ENCODE measurements at places on chromosomes 7 and 10.

- peaks cover 19% of the 10 kb centered on the region for H3K36me3 ChIP-seq
- no peak overlapping the region for H3K4me3 ChIP-seq
- H3K27ac ChIP-seq, result peak overlapping the region; percentile 66
Measured at GRCh38 chr10:78025685-78026364, 3.5 kb downstream of the POLR3A start.

- H3K4me3 ChIP-seq, result no peak overlapping the region
- no peaks in the 10 kb centered on the region for H3K36me3 ChIP-seq
- no peak overlapping the region for H3K27ac ChIP-seq
- no peak for DNase-seq
- H3K4me1 ChIP-seq, result no peaks in the 10 kb centered on the region
Measured at GRCh38 chr7:81902536-81902935, 132.7 kb upstream of the HGF start.

DNA sequence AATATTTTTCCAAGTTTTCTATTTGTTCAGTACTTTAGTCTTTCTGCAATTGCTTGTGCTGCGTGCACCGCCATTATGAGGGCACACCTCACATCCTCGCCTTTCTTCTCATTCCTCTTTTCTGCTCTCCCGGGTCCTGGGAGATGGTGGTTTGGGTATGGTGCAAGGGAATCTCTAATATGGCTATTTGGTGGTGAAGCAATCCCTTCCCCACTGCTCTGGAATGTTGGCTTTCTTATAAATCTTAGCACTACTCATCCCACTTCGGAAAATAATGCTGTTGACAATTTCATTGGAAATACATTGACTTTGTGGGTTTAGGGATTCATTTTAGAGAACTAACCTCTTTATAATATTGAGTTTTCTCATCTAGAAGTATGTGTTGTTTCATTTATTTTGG lies 1.9 kb upstream of the GCK start:
- no peaks in the 10 kb centered on the region for H3K36me3 ChIP-seq
- H3K4me1 ChIP-seq, result no peaks in the 10 kb centered on the region
- H3K27ac ChIP-seq, result no peak overlapping the region
- no peak for DNase-seq

- no peaks in the 10 kb centered on the region for H3K27me3 ChIP-seq
- no peaks in the 10 kb centered on the region for H3K4me1 ChIP-seq
- no peak overlapping the region for H3K27ac ChIP-seq
- no peak for DNase-seq
- no peak overlapping the region for H3K4me3 ChIP-seq
- no peaks in the 10 kb centered on the region for H3K36me3 ChIP-seq
Measured at GRCh38 chr10:95403700-95404461, 113.1 kb upstream of the PDLIM1 start.

- H3K27ac ChIP-seq, result no peak overlapping the region
- H3K27me3 ChIP-seq, result no peaks in the 10 kb centered on the region
- H3K4me3 ChIP-seq, result no peak overlapping the region
- no peaks in the 10 kb centered on the region for H3K36me3 ChIP-seq
- H3K4me1 ChIP-seq, result no peaks in the 10 kb centered on the region
Measured at GRCh38 chr7:30411897-30412296, 66.7 kb downstream of the NOD1 start.

- no peak for DNase-seq
- no peaks in the 10 kb centered on the region for H3K4me1 ChIP-seq
- H3K27ac ChIP-seq, result no peak overlapping the region
- H3K4me3 ChIP-seq, result no peak overlapping the region
Measured at GRCh38 chr10:17443707-17444387, 10.5 kb downstream of the ST8SIA6 start.

GRCh38 chr7:37832194-37832593 lies 16.2 kb upstream of the NME8 start:
- no peak overlapping the region for H3K4me3 ChIP-seq
- H3K27me3 ChIP-seq, result no peaks in the 10 kb centered on the region
- peak; percentile 80 for DNase-seq
- H3K36me3 ChIP-seq, result no peaks in the 10 kb centered on the region
- no peaks in the 10 kb centered on the region for H3K4me1 ChIP-seq
- no peak overlapping the region for H3K27ac ChIP-seq

GRCh38 chr7:117808910-117809705 lies 64.1 kb downstream of the CTTNBP2 start:
- H3K4me3 ChIP-seq, result no peak overlapping the region
- H3K4me1 ChIP-seq, result peaks cover 12% of the 10 kb centered on the region
- no peaks in the 10 kb centered on the region for H3K27me3 ChIP-seq
- DNase-seq, result peak; percentile 86
- H3K36me3 ChIP-seq, result no peaks in the 10 kb centered on the region
- H3K27ac ChIP-seq, result peak overlapping the region; percentile 23

GRCh38 chr7:66277492-66277891 lies 72.4 kb downstream of the TPST1 start:
- no peaks in the 10 kb centered on the region for H3K36me3 ChIP-seq
- H3K27ac ChIP-seq, result peak overlapping the region; percentile 49
- DNase-seq, result no peak
- H3K27me3 ChIP-seq, result no peaks in the 10 kb centered on the region

- no peak overlapping the region for H3K4me3 ChIP-seq
- peaks cover 7% of the 10 kb centered on the region for H3K4me1 ChIP-seq
Measured at GRCh38 chr10:102579328-102579727, 65.0 kb upstream of the TRIM8 start.

DNA sequence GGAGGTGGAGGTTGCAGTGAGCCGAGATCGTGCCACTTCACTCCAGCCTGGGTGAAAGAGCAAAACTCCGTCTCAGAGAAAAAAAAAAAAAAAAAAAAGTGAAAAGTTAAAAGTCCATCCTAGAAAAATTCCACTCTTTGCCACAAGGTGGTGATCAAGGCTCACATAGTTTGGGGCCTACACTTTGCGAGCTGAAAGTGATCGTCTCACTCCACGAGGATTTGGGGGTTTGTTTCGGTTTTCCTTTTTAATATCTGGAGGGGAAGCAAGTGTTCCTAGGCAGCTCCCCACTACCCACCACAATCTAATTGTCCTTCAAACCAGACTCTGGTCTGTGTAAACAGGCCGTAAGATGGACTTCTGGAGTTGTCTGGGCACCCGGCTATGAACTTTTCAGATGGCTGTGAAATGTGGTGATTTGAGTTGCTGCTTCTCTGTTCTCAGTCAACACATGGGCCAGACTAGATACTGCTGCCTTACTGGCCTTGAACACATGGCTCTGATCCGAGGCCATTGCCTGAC lies 27.1 kb downstream of the PRLHR start:
- no peaks in the 10 kb centered on the region for H3K4me1 ChIP-seq
- H3K27ac ChIP-seq, result no peak overlapping the region
- no peaks in the 10 kb centered on the region for H3K27me3 ChIP-seq
- H3K4me3 ChIP-seq, result peak overlapping the region; percentile 38

DNA sequence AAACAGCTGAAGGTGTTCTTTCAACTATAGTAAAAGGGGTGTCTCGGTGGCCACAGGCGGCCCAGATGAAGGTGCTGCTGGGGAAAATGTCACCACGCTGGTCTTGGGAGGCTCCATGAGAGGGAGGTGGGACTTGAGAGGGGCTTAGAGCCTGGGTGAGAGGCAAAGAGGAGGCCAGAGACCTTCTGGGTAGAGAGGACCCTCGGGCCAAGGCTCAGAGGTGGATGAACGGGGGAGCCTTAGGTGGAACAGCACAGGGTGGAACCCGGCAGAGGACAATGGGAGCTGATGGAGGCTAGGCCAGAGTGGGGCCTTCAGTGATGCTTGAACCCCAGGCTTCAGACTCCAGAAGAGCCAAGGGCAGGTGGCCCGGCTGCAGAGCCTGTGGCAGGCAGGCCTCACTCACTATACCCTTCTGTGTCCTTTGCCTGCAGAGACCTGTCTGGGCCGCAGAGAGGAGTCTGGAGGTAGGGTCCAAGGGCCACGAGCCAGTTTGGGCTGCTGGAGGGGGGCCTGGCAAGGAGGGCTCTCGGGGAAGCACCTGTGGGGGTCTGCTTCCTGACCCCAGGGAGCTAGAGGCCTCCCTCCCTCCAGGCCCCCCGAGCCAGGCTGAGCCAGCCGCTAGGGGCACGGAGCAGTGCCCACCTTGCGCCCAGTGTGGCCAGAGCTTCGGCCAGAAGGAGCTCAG lies 32.1 kb downstream of the ZNF783 start:
- no peaks in the 10 kb centered on the region for H3K4me1 ChIP-seq
- H3K36me3 ChIP-seq, result no peaks in the 10 kb centered on the region
- H3K27me3 ChIP-seq, result no peaks in the 10 kb centered on the region
- DNase-seq, result no peak

- peaks cover 8% of the 10 kb centered on the region for H3K4me1 ChIP-seq
- no peaks in the 10 kb centered on the region for H3K36me3 ChIP-seq
- no peak overlapping the region for H3K4me3 ChIP-seq
Measured at GRCh38 chr10:63573068-63573697, 52.0 kb downstream of the REEP3 start.

GRCh38 chr7:88391247-88391646 lies 84.6 kb upstream of the STEAP4 start:
- H3K4me3 ChIP-seq, result no peak overlapping the region
- H3K36me3 ChIP-seq, result no peaks in the 10 kb centered on the region
- no peak for DNase-seq
- no peaks in the 10 kb centered on the region for H3K27me3 ChIP-seq
- no peak overlapping the region for H3K27ac ChIP-seq
- no peaks in the 10 kb centered on the region for H3K4me1 ChIP-seq

DNA sequence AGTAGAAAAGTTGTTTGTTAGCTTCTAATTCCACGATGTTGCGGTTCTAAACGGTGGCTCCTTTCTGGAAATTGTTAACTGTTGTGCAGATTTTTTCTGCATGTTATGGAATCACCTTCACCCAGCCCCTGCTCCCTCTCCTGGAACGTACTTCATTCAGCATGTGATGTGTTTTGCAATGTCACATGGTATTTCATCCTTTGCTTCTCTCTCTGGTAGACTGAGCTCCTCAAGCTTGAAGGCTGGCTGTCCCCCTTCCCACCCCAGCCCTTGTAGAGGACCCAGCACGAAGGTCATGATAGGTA lies 4.4 kb downstream of the PPP2R2D start:
- H3K27ac ChIP-seq, result no peak overlapping the region
- peaks cover 6% of the 10 kb centered on the region for H3K36me3 ChIP-seq
- peaks cover 5% of the 10 kb centered on the region for H3K4me1 ChIP-seq
- H3K4me3 ChIP-seq, result no peak overlapping the region

DNA sequence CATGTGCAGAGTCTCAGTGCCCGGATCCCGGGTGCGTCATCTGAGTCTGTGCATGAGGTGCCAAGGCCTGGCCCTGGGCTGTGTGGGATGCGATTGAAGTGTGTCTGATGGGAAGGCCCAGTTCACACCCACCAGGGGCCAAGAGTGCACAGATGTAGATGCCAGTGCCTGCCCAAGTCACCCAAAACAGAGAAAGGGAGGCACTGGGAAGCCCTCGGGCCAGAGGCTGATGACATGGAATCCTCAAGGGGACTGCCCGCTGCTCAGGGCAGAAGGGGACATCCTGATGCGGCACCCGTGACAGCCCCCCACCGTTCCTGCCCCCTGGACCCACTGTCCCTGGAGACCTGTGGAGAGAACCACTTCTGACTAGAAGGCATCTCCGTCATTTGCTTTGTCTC lies 72.2 kb upstream of the ZNF479 start:
- no peaks in the 10 kb centered on the region for H3K27me3 ChIP-seq
- DNase-seq, result no peak
- no peak overlapping the region for H3K27ac ChIP-seq
- no peaks in the 10 kb centered on the region for H3K4me1 ChIP-seq
